ENCODE measurements at places on chromosomes 12 and 14.

GRCh38 chr12:79275631-79276030 is 411.1 kb downstream of the SYT1 start:
- DNase-seq: no peak

GRCh38 chr12:79935624-79936345 is 888 bp upstream of the PPP1R12A start:
- DNase-seq: no peak

DNA sequence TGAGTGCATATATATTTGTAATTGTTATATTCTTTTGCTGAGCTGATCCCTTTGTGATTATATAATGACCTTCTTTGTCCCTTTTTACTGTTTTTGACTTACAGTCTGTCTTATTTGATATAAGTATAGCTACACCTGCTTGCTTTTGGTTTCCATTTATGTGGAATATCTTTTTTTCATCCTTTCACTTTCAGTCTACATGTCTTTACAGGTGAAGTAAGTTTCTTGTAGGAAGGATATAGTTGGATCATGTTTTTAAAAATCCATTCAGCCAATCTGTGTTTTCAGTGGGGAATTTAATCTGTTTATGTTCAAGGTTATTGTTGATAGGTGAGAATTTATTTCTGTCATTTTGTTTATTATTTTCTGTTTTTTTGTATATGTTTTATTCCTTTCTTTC is 12.1 kb downstream of the GZMH start:
- no peak for DNase-seq

GRCh38 chr12:88314706-88315105 is 172.6 kb downstream of the TMTC3 start:
- no peak for DNase-seq

DNA sequence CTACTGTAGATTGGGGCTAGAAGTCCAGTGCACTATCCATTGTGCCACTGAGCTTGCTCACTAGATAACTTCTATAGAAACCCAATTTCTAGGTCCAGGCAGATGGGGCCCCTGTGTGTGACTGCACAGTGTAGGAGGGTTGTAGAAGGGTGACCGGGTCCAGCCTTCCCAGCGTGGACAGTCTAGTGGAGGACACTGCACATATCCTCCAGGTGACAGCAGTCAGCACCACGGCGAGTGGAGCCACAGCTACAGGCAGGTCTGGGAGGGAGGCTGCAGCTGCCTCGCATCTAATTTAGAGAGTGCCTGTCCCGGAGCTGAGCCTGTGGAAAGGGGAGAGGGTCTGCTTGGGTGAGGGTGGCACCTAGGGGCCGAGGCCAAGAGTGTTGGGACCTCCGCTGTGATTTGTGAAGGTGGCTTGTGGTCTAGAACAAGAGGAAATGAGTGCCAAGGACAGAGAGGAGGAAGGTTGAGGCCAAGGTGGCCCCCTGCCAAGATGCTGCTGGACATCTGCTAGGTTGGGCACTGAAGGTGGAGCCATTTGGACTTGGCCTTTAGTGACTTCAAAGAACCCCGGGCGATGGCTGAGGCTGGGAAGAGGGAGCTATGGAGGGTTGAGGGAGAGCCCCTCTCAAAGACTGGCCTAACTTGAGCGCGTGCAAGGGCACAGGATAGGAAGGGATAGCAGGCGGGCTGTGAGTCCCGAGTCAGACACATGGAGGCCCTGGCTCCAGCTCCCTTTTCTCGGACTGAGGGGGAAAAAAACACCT is 46.0 kb upstream of the TRAF3 start:
- no peak for DNase-seq

Measured in esophagus squamous epithelium (tissue), 5 donors.